Stimulated activated CD4-positive, alpha-beta T cell treated with anti-CD3 and anti-CD28 coated beads, Interleukin-12 subunit alpha, Interleukin-12 subunit beta, amount 100 ng/mL, for 4 hours (primary cell): ENCODE measurements at places on chromosomes 13 and 19.

DNA sequence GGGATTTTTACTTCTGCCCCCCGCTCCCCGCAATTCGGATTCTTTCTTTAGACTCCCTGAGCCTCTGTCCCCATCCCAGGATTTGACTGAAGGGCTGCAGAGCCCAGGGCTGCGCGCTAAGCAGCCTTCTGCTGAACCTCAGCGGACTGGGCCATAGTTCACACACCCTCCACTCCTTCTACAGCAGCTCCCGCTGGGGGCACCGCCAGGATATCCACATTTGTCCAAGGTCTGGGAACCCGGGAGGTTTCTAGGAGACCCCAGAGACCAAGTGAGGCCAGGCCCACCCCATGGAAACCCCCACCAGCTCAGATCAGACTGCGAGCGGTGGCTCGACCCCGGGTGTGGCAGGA, 463.3 kb downstream of the ITGBL1 start:
- no peak for DNase-seq

DNA sequence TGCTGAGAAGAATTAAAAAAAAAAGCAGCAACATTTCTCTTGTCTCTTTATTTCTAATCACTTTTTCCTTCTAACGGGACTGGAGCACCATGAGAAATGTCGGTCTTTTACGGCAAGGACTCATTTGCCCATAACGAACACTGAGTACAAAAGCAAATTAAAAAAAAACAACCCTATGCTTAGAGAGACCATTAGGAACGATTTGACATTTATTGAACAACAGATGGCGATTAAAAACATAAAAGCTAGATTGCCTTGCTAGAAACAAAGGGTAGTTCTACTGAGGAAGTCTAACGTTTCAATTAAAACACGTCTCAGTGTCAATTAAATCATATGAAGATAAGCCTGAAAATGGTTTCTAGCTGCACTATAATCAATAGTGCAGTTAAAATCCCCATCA, 51.1 kb downstream of the OLFM4 start:
- DNase-seq: no peak

DNA sequence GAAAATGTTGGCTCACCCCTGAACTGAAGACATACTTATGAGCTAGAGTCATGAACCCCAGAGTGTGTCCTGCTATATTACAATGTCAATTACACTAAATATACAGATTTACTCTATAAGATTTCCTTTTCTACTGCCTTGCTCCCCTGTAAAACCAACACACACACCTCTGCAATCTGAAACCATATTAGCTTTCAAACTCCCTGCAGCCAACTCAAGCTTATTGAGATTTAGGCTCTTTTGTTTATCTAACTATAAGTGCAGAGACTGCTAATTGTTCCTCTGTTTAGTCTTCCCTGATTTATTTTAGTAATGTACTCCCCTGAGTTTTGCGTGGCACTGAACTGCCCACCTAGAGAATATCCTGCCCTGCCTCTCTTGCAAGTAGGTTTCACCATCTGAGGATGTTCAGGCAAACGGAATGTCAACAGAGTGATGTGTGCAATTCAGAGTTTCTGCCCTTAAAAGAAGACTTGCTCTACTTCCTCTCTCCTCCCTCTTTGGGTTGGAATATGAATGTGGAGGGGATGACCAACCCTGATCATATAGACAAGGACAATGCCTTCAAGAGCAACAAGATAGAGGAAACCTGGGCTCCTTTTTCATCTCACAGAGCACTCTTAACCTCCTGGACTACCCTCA, 22.3 kb downstream of the FAM216B start:
- no peak for DNase-seq

DNA sequence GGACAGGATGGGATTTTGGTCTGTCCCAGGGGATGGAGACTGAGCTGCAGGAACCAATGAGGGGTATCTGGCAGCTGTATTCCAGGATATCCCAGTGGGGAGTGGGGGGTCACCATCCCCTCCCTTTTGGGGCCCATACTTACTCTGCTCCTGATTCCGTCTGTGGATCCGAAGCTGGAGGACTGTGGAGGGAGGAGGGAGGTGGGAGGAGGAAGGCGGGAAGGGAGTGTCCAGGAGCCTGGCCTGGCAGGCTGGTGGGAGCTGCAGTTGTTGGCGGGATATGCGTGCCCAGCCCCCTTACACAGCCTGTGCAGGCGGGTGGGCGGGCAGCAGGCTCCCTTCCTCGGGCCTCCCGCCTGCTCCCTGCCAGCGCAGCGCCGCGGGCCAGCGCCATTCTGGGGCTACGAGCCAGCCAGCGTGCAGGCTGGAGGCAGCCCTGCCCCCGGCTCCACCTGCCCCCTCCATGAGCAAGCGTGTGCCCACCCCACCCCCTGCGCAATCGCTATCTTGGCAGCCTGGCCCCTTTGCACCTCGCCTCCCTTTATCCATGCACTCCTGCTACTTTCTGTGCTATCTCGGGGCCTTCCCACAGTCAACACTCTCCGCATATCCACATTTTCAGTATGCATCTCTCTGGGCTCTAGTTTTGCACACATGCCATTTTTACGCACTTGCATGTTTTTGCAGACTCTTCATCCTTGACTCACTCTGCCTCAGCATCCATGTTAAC, 2.8 kb downstream of the MAMSTR start:
- DNase-seq: no peak

DNA sequence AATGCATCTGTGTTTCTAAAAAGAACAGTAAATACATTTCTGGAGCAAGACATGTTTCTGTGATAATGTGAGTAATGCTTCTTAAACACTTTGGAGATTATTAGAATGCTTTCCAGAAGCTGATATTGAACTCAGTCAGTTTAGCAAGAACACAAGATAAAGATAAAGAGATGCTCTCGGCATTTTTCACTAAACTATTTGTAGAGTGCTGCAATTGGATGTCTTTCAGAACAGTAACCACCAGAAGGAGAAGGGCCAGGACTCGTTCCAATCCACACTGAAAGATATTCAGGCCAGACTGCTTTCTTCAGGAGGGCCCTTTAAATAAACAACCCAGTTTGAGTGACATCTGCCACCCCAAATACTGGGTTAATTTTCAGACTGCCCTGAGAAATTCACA, 456.0 kb downstream of the TBC1D4 start:
- no peak for DNase-seq

DNA sequence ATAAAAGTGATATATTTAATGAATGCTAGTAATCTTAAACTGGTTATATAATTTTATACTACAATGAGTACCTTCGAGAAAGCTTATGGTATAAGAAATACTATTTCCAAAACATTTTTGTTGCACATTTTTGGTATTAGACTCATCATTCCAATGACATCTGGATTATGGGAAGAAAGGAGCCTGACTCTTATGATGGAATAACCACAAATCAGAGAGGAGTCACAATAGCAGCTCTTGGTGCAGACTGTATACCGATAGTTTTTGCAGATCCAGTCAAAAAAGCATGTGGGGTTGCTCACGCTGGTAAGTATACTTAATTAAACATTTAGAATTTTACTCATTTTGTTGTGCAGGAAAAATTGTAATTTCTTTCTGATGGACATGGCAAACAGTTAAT, 3.9 kb downstream of the LACC1 start:
- no peak for DNase-seq

DNA sequence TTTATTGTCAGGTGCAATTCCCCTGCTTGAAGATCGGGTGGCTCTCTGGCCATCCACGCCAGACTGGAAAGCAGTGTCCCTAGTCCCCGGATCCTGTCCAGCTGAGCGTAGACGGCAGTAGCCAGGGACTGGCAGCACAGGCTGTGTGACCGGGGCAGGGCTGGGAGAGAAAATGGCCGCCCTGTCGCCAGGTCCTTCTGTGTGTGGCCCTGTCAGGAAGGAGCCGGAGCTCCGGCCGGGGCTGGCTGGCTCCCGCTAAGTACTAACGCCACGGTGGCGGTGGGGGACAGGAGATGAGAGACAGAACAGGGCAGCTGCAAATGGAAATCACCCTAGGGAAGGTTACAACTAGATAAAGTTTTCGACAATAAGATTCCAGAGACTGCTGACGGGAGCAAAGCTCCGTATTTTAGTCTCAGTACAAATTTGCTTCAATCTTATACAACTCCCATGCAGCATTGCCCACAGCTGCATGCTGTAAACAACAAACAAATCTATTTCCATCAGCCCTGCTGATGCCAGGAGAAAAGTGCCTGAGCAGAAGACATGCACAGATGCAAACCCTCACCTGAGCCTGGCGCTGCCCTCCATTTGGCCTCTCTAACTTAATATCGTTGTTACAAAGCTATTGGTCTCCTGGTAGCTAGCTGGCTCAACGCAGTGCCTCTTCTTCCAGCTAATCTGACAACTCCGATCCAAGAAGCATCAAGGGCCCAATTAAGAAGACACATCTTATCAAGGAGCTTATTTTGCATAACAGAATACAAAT, 253.0 kb downstream of the TSHZ3 start:
- no peak for DNase-seq

DNA sequence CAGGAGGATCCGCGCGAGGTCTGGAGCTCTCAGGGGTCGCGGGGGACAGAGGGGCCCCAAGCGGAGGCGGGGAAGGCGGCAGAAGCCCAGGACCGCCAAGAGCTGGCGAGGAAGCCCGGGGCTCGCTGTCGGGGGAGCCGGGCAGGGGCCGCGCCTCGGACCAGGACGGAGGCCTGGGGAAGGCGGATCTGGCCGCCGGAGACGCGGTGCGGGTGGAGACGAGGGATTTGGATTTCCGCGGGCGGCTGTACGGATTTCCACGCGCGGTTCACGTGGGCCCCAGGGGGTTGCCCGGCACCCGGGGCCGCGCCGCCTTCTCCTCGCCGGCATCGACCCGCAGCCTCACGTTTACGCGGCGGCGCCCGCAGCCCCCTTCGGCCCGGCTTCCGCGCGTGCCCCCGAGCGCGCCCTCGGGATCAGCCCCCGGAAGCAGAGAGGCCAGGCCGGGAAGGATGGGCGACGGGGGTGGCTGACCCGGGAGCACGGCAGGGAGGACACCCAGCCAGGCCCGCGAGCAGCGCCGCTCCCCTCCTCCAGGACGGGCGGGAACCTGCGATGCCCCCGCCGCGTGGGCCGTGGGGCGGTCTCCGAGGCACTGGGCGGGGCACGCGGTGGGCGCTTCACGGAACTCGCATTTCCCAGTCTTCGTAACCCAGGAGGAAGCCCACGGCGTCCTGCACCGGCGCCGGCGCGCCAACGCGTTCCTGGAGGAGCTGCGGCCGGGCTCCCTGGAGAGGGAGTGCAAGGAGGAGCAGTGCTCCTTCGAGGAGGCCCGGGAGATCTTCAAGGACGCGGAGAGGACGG, 4.7 kb downstream of the F7 start:
- peak; percentile 47 for DNase-seq

DNA sequence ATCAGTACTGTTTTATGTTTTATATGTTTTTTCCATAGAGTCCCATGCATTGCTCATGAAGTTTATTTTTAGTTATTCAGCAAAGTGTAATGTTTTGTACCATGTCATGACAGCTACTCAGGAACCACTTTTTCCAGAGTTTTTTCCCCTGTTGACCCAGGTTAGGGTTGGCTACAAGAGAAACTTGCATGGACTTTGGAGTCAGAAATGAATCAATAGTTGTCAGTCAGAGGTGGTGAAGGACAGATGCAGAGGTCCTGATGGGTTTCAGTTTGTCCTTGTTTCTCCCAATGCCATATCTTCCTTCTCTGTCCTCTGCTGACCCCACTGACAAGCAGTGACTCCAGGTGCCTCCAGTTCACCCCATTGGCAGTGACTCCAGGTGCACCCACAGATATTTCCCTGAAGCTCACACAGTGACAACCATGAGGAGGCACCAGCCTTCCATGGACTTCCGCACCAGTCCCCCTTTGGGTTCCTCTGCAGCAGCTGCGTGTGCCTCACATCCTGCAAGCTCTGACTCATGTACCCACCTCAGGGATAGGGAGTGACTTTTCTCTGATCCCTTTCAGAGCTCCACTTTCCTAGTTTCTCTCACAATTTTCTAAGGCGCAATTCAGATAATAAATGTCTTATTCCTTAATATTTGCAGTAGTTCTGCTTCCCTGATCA, 92.1 kb downstream of the AKAP11 start:
- DNase-seq: no peak

DNA sequence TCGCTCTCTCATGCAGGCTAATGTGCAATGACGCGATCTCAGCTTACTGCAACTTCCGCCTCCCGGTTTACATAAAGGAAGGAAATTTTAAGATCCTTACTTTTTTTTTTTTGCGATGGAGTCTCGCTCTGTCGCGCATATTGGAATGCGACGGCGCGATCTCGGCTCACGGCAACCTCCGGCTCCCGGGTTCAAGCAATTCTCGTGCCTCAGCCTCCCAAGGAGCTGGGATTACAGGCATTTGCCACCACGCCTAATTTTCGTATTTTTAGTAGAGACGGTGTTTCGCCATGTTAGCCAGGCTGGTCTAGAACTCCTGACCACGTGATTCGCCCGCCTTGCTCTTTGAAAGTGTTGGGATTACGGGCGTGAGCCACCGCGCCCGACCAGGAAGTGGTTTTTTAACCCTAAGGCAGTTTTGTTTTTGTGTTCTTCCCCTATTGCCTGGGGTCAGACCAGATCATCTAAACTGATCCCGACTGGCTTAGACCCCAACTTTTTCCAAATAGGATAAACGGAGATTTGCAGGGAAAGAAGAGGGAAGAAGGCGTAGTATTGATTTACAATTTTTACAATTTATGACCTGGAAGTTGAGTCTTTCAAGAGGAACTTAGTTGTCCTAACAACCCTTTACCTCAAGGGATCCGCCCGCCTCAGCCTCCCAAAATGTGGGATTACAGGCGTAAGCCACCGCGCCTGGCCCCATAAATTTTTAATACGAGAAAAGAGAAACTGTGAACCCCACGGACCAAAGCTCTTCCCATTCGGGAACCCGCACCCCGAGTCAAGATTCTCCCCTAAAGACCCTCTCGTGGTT, 142.0 kb downstream of the ZNF737 start:
- peak; percentile 10 for DNase-seq

GRCh38 chr13:31896427-31896826, 135.1 kb upstream of the FRY start:
- no peak for DNase-seq

- no peak for DNase-seq
Measured at GRCh38 chr13:43546251-43546650, 240.5 kb downstream of the ENOX1 start.

DNA sequence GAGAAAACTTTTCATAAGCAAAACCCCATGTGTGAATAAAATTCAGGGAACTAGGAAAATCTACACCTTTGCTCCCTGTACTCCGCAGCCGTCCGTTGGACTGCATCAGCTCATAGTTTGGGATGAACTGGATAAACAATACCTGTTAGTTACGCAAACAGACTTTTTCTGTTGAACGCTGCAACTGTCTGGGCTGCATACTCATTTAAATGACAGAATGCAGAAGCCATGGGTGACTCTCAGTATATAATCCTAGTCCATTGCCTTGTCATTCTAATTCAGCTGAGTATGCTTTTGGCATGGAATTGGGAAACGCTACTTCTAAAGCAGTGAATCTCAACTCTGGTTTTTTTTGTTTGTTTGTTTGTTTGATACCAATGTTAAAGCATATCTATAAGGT, 151.6 kb downstream of the SLITRK1 start:
- DNase-seq: no peak

GRCh38 chr19:41597600-41598041, 21.7 kb downstream of the CEACAM21 start:
- DNase-seq: peak; percentile 57

GRCh38 chr13:77781808-77782207, 84.3 kb downstream of the SLAIN1 start:
- DNase-seq: no peak

- no peak for DNase-seq
Measured at GRCh38 chr19:13881251-13881691, 4.3 kb downstream of the NANOS3 start.

GRCh38 chr13:68944272-68944671, 1163.4 kb upstream of the ATXN8OS start:
- DNase-seq: no peak
